CD4-positive, alpha-beta T cell treated with Interleukin-15 for 4 hours (primary cell): ENCODE measurements at places on chromosomes 4 and X.
A peak's percentile ranks its signal among the peaks of the same experiment; 100 is the strongest.

- DNase-seq, result peak; percentile 73
Observed at GRCh38 chr4:25234390-25235370, 847 bp downstream of the PI4K2B start.

DNA sequence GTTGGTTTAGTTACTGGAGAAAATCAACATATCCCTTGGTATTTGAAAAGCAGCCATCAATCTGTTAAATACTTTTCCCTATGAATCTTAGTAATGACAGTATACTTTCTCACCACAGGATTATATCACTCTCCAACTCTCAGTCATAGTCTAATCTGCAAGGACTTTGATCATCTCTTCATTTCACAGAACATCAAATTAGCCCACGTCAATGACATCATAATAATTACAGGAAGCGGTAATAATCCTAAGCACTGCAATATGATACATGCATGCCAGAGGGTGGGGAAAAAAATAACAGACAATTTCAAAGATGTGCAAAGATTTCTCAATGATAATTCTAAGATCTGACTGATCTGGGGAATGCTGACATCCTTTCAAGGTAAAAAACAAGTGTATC is 404.1 kb downstream of the GPM6A start:
- DNase-seq, result no peak

GRCh38 chrX:56813318-56813837 is 84.3 kb downstream of the NBDY start:
- peak; percentile 50 for DNase-seq

DNA sequence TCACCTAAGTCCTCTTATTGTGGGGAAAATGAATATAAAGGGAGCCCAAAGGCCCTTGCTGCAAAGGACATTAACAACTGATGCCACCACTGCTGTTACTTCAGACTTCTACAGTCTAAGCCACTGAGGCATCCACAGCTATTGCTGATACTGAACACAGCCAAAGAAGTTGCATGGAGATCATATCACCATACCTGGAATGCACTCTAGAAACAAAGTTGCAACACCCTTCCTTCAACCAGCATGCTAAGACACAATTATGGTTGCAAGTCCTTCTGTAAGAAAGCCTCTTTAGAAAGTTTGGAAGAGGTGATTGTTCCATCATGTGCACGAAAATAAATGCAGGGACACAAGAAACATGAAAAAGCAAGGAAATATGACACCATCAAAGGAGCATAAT is 105.7 kb upstream of the SH3RF1 start:
- no peak for DNase-seq

GRCh38 chr4:98664959-98665358 is 6.5 kb upstream of the TSPAN5 start:
- DNase-seq, result no peak
